Caki2 (cell line): ENCODE measurements at places on chromosomes 2 and 18. TPM values are rescaled to one million over a fixed set of nuclear protein-coding genes. Genes with fewer than 3 reads are reported as not detected.

FOXD4L1 gene
- not detected in 2 replicates for total RNA-seq

AQP12B gene
- not detected in 2 replicates for total RNA-seq

- no peak for DNase-seq
Measured at GRCh38 chr2:158091647-158092046, 10.0 kb upstream of the UPP2 start.

SRD5A2 gene
- not detected in 2 replicates for total RNA-seq

EVA1A gene
- 281 and 383 TPM in 2 replicates for total RNA-seq

DNA sequence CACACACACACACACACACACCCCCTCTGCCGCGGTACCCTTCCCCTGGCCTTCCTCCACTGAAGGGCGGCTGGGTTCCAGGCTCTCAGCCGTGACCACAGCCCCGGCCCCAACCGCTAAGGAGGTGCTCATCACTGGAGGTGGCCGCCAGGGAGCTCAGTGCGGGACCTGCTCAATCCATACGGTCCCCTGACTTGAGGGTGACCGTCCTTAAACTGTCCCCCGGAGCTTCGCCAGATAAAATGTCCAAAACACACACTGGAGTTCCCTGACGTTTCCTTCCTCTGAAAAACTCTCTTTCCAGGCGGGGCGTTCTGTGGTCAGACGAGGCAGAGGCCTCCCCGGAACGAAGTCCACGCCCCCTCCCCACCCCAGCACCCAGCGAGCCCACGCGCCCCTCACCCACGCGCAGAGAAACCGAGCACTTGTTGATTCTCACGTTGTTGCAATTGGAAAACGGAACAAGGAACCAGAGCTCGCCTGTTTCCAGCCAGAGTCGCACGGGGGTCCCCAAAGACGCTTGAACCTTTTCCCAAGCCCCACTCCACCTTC, 1.4 kb downstream of the MBP start:
- no peak for DNase-seq

- DNase-seq: peak; percentile 25
Measured at GRCh38 chr2:33812707-33813106, 213.6 kb upstream of the FAM98A start.

GRCh38 chr2:186532891-186533290, 46.8 kb downstream of the ZC3H15 start:
- DNase-seq: no peak

LOXHD1 gene
- not detected in 2 replicates for total RNA-seq

GRCh38 chr2:10814571-10815331, 2.2 kb upstream of the PDIA6 start:
- DNase-seq: no peak

DNA sequence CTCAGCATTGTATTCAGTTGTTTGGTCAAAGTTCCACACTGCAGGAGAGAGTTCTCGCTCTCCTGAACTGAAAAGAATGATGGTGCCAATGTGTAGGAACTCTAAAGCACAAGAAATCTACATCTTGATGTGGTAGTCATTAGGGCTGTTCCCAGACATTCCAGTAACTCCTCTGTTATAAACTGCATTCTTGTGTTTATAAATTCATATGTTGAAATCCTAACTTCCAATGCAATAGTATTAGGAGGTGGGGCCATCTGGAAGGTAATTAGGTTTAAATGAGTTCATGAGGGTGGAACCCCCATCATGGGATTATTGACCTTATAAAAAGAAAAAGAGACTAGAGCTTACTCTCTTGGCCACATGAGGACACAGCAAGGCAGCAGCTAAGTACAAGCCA, 239.6 kb downstream of the CDH20 start:
- no peak for DNase-seq

GRCh38 chr2:199985625-199986207, 30.3 kb downstream of the MAIP1 start:
- DNase-seq: peak; percentile 56
